ENCODE measurements at places on chromosomes 5 and 9. TPM values are rescaled to one million over a fixed set of nuclear protein-coding genes. Genes with fewer than 3 reads are reported as not detected.

SYK gene
- 0.05 TPM for total RNA-seq

C1QTNF3 gene
- total RNA-seq: 2.0 TPM

GRCh38 chr5:149961186-149961685, 678 bp downstream of the SLC26A2 start:
- no peaks in the 10 kb centered on the region for H3K27me3 ChIP-seq
- peak overlapping the region; percentile 97 for H3K4me3 ChIP-seq
- H3K27ac ChIP-seq: peak overlapping the region; percentile 79
- no peak for DNase-seq

- no peaks in the 10 kb centered on the region for H3K36me3 ChIP-seq
- H3K4me1 ChIP-seq: peaks cover 2% of the 10 kb centered on the region
- H3K27me3 ChIP-seq: peaks cover 2% of the 10 kb centered on the region
- no peak overlapping the region for H3K4me3 ChIP-seq
- DNase-seq: peak; percentile 74
These were observed 112.7 kb downstream of the OSTF1 start for GRCh38 chr9:75200892-75201470.
